CD4-positive, alpha-beta T cell (primary cell): ENCODE measurements at places on chromosomes 7 and 10. TPM values are rescaled to one million over a fixed set of nuclear protein-coding genes. Genes with fewer than 3 reads are reported as not detected.

The FAM25A gene
- not detected for total RNA-seq

The CYP3A5 gene
- not detected for total RNA-seq

The DNA2 gene
- total RNA-seq = 5.7 TPM

The GALNT11 gene
- total RNA-seq = 22.2 TPM

The NAT16 gene
- not detected for total RNA-seq

The DYNC1I1 gene
- 0.08 TPM for total RNA-seq

The CUL2 gene
- 30.1 TPM for total RNA-seq

The TEX36 gene
- total RNA-seq = not detected

The NUTM2B gene
- total RNA-seq = 0.34 TPM
